ENCODE measurements at places on chromosomes 3 and 15.

GRCh38 chr15:53160092-53160704 is 370.1 kb upstream of the ONECUT1 start:
- no peak for DNase-seq

- no peak for DNase-seq
Measured at GRCh38 chr3:184741798-184742675, 30.2 kb upstream of the MAGEF1 start.

GRCh38 chr3:141644931-141645330 is 93.2 kb upstream of the RNF7 start:
- DNase-seq: peak; percentile 11

GRCh38 chr3:77549034-77549433 is 509.1 kb downstream of the ROBO2 start:
- DNase-seq: no peak

- no peak for DNase-seq
Measured at GRCh38 chr3:73868688-73869315, 244.1 kb upstream of the PDZRN3 start.
